ENCODE measurements at places on chromosomes 6 and 20. TPM values are rescaled to one million over a fixed set of nuclear protein-coding genes. Genes with fewer than 3 reads are reported as not detected.

GRCh38 chr20:9928955-9929354 lies 90.1 kb upstream of the PAK5 start:
- DNase-seq: no peak

GRCh38 chr6:46053039-46053933 lies 37.6 kb upstream of the CLIC5 start:
- no peak for DNase-seq

DNA sequence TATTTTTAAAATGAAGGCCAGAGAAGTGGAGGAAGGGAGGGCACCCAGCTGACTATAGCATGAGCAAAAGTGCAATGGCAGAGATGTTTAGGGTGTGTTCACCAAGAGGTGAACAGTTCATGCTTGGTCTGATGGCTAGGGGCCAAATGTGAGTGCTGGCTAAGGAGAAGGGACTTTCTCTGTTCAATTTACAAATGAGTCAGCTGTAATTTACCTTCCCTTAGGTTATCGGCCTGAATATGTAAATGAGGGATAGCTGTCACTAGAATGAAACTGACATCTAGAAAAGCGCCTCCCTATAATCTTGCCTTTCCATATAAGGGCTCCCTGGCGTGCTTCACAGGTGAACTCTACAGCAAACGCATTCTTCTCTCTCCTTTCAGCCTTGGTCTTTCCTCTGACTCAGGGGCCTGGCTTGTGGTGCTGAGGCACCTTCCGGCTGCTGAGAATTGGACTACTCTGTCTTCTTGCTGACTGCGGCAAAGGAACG lies 114.7 kb upstream of the BACH2 start:
- DNase-seq: peak; percentile 23

GRCh38 chr6:13367396-13367795 lies 39.1 kb upstream of the TBC1D7 start:
- DNase-seq: no peak

- no peak for DNase-seq
Observed at GRCh38 chr20:13855613-13856012, 70.8 kb downstream of the NDUFAF5 start.

DNA sequence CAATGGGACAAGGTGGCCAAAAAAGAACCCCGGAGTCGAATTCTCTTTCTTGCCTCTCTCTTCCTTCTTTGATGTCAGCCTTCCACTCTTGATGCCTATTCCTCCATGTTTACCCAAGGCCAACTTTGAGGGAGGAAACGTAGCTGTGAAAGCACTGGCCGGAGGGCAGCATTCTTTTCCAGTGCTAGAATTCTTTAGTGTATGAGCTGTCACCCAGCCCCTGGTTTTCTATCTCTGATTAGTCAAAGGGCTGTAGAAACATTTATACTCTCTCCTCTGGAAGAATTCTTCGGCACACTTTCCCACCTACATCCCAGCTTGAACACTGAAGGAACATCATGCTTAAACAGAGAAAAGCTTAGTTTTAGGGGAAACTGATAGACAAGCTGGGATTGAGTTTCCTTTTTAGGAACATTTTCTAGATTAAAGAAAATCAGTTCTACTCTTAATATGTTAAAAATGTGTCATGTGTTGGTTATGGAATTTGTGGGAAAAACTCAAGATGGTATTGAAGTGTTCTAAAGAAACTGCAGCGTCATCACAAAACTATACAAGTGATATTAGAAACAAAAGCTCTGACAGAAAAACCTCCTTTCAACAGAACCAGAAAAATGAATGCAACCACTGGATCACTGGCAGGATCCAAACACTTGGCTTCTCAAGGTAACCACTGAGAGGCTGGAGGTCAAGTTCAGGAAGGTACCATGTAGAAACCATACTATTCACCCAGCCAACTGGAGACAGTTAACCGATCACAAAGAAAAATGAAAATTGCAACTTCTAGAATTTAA lies 20.7 kb upstream of the UTRN start:
- DNase-seq: no peak

GRCh38 chr20:20454850-20455627 lies 87.1 kb downstream of the INSM1 start:
- DNase-seq: no peak

GRCh38 chr6:3251462-3252314 lies 7.1 kb upstream of the PSMG4 start:
- DNase-seq: peak; percentile 68

The VSTM2L gene
- total RNA-seq: not detected

The NKX2-2 gene
- not detected for total RNA-seq
